ENCODE measurements at places on chromosomes 12 and 14.

GRCh38 chr12:131425112-131426075 is 285.5 kb upstream of the SFSWAP start:
- no peak for DNase-seq

DNA sequence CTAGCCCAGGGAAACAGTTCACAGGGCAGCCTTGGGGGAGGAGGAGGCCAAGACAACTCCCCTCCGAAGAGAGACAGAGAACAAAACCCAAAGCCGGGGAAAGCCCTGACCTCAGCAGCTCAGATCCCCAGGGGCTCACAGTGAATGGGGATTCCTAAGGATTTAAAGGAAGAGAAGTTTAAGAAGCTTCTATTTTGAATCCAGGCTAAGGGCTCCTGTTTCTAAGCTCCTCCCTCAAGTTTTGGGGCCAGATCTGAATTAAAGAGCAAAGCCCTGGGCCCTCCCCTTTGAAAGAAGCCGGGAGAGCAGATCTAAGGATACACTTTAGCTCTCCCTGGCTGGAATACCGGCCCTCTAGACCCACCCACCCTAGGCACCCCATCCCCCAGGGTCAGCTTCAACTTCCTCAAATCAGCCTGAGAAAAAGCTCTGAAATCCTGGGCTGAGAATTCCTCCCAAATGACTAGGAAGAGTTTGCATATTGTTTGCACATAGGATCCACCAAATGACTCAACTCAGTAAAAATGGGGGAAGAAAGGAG is 3.9 kb downstream of the KDM2B start:
- no peak for DNase-seq

DNA sequence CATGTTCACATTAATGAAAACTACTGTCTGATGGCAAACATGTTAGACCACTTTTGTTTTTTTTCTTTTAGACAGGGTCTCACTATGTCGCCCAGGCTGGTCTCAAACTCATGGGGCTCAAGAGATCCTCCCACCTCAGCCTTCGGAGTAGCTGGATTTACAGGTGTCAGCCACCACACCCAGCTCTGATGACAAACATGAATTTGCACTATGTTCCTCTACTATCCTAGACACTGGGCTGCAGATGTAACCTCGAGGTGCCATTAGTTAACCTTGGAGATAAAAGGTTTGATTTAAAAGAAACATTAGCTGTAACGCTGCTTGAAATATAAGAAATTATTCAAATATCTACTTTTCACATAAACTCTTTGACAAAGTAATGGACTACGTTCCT is 8.1 kb downstream of the VPS37B start:
- DNase-seq, result no peak

GRCh38 chr12:57584050-57584449 is 6.9 kb upstream of the PIP4K2C start:
- DNase-seq, result no peak

- no peak for DNase-seq
Measured at GRCh38 chr14:21043974-21044618, 1.9 kb downstream of the RNASE7 start.

GRCh38 chr12:41743835-41744234 is 400.8 kb downstream of the GXYLT1 start:
- no peak for DNase-seq

DNA sequence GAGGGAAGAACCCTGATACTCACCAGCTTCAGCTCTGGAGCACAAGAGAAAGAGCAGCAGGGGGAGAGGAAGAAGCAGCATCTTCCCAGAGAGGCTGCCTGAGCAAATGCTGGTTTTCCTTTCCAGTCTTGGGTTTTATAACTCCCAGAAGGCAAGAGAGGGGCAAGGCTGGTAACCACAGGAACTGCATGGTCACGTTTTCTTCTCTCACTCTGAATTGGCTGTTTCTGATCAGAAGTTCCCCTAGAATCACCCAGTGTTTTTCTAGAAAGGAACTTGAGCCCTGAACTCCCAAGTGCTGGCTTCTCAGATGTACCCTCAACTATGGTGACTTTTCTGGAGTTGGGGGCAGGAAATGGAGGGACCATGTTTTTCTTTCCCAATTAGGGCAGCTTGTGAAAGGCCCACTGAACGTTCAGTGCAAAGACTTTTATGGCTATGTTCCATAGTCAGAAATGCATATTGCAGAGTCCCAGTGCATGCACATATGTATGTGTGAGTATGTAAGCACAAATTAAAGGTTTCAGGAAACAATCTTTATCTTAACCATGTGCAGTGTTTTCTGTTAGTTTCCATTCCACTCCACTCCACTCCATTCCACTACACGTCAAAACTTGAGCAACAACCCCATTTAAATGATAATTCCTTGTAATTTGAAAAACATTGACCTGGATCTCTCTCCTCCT is at the start of gene CMA1:
CMA1 (minus strand) TSS at position 111 of the 686 bp plus-strand sequence; CDS start at position 81, 30 bp downstream.
- DNase-seq, result no peak

- no peak for DNase-seq
Measured at GRCh38 chr12:10272467-10272866, 35.2 kb upstream of the KLRD1 start.

GRCh38 chr12:5615760-5616159 is 183.9 kb downstream of the NTF3 start:
- no peak for DNase-seq

DNA sequence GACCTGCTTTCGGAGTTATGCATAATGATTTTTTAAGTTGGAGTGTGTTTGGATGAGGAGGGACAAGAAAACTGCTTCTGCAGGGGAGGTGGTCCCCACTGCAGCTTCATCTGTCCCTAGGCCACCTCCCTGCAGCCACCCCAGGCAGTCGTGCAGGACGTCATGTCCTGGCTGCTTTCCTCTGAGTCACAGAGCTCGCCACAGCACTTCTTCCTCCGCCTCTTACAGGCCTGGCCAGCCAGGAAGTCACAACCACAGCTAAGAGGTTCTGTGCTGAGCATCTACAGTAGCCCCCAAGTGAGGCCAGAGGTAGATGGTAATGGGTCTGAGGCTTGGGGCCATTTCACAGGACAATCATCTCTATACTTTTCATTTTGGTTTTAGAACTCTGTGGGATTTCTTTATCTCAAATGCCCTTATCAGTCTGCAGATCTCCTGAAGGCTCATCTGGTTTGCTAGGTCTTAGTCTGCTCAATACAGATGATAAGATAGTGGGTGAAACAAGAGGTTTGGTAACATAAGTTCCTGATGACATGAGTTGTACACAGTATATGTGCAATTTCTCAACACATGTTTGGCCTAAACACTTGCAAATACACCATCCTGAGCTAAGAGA is 106.4 kb downstream of the ARF6 start:
- DNase-seq, result peak; percentile 54

- no peak for DNase-seq
Measured at GRCh38 chr14:94659901-94660300, 47.7 kb downstream of the SERPINA3 start.

DNA sequence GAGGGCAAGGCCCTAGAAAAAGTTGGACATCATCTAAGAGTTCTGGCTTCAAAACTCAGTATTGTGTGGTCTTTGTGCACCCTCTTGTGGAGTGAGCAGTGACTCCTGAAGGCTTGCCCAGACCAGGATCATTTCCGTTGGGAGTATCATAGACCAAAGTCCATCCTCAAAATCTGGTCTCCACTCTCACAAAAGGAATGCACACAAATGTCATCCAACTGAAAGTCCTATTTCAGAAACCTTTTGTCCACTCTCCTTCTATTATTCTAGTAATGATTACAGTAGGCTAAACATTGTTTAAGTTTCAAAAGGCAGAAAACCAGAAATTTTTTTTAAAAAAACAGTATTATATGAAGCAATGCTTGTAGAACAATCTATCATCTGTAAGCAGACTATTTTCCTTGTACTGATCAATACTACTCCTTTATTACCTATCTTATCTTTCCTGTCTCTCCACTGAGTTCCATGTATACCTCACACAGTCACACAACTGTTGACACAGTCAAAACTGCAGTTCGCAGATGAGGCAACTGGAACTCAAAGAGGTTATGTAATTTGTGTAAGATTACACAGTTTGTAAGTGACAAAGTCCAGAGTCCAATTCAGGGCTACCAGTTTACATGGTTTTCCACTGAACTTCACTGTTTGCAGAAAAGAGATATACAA is 41.4 kb downstream of the COX16 start:
- DNase-seq, result no peak

DNA sequence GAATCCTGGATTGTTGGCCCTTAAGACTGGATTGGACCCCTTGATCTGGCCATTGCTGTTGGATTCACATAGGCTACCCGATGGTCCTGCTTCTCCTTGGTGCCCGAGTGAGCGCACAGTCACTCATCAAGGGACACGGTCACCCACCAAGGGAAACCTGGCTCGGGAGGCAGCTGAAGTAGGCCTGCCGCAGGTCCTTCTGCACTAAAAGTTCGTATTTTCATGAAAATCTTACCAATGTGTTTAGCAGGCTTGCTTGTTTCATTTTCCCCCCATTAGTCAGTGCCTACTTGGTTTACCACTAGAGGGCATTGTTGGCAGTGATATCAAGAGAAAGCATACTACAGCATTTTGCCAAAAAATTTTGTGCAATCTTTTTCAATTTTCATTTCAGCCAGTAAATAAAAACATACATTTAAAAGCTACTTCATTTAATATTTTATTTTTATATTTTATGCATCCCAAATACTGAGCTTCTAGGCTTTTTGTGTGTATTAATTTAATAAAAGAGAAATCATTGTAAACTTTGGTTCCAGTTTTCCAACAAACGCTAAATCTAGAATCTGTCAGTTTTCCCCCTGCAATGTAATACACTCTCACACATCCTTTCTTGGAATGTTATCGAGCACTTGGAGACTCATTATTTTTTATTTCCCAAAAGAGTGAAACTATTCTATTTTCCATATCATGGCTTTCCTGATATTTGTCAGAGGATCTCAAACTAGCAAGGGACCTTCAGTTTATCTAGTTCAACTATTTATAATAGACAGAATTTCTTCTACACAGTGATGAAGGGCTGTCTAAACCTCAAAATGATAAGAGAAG is 116.7 kb downstream of the LMNTD1 start:
- DNase-seq, result no peak

DNA sequence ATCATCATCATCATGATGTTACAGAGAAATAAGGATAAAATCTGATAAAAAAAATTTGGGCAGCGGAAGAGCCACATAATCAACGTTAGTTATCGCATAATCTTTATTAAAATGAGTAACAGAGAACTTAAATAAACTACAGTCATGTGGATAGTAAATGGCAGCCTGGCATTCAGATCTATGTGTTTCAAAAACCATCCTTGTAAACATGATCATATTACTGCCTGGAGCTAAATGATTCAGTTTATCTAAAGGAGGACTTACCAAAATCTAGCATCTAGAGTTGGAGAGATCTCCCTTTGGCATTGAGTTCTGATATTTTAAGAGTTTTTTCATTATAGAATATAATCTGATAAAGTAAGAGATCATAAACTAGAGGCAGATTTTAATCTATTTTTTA is 200.1 kb upstream of the MGAT4C start:
- no peak for DNase-seq

GRCh38 chr12:108905725-108906124 is 25.8 kb downstream of the DAO start:
- no peak for DNase-seq
